Ureter (tissue), 1 donor: ENCODE measurements at places on chromosomes 2 and 18.

- no peak for DNase-seq
Measured at GRCh38 chr2:62202019-62202722, 6.3 kb downstream of the B3GNT2 start.

- no peak for DNase-seq
Measured at GRCh38 chr2:217611626-217612127, 391.1 kb downstream of the TNS1 start.

- DNase-seq, result no peak
Measured at GRCh38 chr18:79302120-79302519, 93.6 kb upstream of the NFATC1 start.

DNA sequence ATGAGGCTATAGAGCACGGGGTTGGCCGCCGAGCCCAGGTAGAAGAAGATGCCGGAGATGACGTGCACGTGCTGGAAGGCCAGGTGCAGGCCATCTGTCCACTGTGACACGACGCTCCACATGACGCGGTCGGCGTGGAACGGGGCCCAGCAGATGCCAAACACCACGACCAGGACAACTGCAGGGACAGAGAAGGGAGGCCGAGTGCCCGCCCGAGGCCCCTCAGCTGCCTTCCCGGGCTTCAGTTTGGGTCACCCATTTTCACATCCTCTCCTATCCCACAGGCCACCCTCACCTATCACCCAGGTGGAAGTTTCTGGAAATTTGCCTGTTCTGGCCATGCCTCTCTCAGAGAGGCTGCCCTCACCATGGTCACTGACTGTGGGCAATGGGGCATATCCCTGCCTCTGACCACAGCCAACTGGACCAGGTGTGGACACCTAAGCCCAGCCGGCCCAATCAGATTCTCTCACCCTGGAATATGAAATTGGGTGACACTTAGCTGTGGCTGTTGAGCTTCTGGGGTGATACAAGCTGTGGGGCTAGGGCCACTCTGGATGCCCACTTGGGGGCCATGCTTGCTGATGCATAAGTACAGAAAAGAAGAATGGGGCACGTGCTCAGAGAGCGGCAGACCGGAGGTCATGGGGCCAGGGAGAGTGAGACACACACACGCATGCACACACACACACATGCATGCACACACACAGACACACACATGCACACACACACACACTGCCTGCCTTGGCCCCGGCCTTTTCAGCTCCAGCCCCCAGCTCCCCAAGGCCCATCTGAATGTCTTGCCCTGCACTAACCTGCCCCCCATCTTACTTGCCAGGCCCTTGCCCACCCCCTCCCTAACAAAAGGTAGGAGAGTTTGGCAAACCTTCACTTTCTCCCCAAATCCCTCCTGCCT lies 4.7 kb downstream of the NMUR1 start:
- no peak for DNase-seq

GRCh38 chr2:171419333-171419732 lies 14.5 kb downstream of the METTL8 start:
- DNase-seq, result no peak

GRCh38 chr2:17608251-17608650 lies 67.8 kb downstream of the VSNL1 start:
- no peak for DNase-seq

GRCh38 chr18:65623676-65624075 lies 127.1 kb upstream of the CDH7 start:
- no peak for DNase-seq

DNA sequence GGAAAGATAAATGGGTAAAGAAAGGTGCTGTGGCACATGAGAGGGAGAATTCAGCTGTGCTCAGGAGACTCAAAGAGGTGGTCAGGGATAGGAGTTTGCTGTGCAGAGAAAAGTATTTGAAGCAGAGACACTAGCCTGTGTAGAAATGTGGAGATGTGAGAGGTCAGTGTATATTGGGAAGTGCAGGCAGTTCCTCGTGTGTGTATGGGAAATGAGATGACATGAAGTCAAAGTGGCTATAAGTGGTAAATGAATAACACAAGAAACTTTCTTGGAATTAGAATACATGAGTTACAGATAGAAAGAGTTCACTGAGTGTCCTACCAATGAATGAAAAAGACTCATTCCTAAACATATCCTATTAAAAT lies 11.6 kb downstream of the MAP3K20 start:
- DNase-seq, result no peak

DNA sequence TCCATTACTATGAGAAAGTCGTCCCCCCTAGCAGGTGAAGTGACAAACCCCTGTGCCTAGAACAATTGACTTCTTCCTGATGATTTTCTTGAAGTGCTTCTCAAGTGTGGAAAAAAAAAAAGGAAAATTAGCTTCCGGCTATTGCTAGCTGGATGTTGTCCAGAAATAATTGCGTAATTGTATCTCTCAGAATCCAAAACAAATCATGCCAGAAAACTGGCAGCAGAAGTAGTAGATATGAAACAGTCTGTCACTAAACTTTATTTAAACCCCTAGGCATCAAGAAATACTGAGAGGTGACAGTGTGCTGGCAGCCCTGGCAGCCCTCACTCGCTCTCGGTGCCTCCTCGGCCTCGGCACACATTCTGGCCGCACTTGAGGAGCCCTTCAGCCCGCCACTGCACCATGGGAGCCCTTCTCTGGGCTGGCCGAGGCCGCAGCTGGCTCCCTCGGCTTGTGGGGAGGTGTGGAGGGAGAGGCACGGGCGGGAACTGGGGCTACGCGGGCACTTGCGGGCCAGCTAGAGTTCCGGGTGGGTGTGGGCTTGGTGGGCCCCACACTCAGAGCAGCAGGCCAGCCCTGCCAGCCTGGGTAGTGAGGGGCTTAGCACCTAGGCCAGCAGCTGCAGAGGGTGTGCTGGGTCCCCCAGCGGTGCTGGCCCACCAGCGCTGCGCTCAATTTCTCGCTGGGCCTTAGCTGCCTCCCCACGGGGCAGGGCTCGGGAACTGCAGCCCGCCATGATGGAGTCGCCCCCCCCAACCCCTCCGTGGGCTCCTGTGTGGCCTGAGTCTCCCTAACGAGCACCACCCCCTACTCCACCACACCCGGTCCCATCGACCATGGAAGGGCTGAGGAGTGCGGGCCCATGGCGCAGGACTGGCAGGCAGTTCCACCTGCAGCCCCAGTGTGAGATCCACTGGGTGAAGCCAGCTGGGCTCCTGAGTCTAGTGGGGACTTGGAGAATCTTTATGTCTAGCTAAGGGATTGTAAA lies 80.5 kb upstream of the ABCA12 start:
- no peak for DNase-seq

GRCh38 chr18:62432176-62432575 lies 90.6 kb upstream of the ZCCHC2 start:
- DNase-seq, result no peak

DNA sequence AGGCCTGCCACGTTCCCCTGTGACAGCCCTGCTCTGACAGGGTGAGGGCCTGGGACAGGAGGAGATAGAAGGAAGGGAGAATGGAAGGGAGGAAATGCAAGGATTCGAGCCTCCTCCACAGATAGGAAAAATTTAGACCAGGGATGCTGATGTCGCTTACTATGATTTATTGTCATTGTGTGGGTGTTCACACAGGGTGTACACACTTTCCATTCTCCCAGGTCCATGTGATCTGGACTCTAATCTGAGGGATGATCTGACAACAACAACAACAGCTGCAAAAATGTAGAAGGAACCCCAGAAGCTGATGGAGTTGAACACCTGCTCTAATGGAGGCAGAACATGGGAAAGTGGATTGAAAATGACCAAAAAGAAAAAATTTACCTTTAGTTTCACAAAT lies 231.7 kb upstream of the TNP1 start:
- no peak for DNase-seq

GRCh38 chr2:10080536-10081304 lies 509 bp upstream of the CYS1 start:
- DNase-seq, result no peak

- DNase-seq, result no peak
Measured at GRCh38 chr2:177537636-177538035, 145.1 kb downstream of the AGPS start.

DNA sequence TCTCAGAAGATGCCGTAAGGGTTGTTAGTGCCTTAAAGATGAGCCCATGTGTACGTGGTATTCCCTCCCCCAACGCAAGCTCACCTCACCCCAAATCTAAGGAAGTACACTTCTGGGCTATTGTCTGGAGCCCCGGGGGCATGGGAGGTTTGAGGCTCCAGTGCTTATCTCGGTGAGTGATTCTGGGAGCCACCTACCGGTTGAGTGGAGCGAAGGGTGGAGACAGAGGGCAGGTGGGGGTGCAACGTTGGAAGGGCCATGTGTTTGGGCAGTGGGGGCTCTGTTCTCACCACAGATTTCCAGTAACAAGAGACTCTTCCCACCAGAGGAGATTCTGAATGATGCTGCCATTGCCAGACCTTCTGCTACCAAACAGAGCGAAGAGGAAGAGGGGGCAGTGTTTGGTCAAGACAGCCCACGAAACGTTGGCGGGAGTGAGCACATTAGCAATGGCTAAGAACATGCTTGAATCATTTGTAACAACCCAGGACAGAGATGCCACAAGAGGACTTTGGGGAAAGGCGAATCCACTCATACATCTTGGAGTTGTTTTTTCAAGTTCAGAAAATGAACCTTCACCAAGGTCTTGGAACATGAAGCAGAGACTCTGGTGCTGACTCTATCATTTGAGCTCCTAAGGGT lies 38.7 kb downstream of the TWIST2 start:
- no peak for DNase-seq

DNA sequence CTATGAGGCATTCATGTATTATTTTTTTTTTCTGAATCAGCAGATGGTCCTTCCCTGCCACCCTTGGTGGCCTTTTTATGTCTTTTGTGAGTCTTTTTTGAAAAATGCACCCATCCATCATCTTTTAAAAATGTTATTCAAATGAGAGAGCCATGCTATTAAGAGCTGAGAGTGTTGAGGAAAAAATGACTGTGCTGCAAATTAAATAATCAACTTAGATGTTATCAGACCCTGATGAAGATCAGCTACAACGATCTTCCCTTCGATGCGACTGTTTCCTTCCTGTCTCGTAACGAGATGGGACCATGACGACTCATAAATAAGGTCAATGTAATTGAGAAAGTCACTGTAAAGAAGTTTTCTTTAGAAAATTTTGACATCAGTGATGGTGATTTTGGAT lies 44.4 kb downstream of the TRIB2 start:
- no peak for DNase-seq

- DNase-seq, result no peak
Measured at GRCh38 chr2:53964257-53964952, 6.4 kb downstream of the PSME4 start.
